ENCODE measurements at places on chromosomes 6 and 20.
A peak's percentile ranks its signal among the peaks of the same experiment; 100 is the strongest.

DNA sequence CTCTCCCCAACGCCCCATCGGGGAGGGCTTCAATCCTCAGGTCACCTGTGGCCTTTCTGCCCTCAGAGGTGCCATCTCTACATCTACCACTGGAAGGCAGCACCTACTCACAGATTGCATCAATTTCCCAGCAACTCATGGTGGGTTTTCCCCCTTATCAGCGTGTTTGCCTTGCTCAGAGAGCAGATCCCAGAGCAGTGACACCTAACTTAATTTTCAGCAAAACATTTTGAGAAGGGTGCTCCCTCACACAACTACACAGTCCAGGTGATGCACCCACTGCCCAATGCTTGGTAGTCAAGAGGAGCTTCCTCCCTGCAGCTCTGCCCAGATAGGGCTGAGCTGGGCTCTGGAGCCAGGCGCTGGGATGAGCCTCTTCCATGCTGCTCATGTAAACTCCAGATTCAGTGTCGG lies 48.2 kb downstream of the PLG start:
- DNase-seq = no peak

DNA sequence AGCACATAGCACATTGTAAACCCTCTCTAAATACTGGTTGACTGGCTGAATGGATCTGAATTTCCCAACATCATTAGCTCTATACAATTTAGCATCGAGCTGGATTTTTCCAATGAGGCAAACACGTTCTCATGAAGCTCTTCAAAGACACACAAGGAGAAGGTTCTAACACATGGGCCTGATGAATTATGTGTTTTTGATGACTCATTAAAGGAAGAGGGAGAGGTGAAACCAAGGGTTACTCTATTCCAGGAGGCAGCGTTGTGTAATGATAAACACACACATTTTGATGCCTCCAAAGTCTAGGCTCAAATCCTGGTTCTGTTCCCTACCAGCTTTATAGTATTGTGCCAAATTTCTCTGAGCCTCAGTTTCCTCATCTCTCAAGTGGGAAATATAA lies 84.3 kb downstream of the PFDN4 start:
- no peak for DNase-seq

DNA sequence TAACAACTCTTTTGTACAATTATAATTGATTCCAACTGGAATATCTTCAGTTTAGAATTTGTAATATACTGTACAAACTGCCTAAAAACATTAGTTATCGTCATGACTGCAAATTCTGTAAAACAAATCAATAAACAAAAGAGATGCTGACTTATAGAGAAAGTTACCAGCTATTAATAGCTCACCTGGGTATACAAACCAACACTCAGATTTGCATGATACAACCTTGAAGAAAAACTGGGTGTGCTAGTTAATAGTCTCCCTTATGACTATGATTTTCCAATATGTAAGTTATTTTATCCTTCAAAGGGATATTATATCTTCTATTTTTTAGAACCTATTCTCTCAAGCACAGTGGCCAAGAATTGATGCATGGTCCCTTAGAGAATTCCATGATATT lies 698.5 kb downstream of the FRK start:
- no peak for DNase-seq

- DNase-seq = no peak
Measured at GRCh38 chr6:164531736-164532135, 777.7 kb downstream of the C6orf118 start.

- DNase-seq = peak; percentile 2
Measured at GRCh38 chr6:29705389-29706231, 17.6 kb upstream of the HLA-F start.
